Dorsolateral prefrontal cortex (tissue), 122 donors: ENCODE measurements at places on chromosomes 11 and 22.

- no peak for DNase-seq
Observed at GRCh38 chr22:48405741-48406140, 1421.9 kb downstream of the BRD1 start.

- peak; percentile 86 for DNase-seq
Observed at GRCh38 chr11:44634401-44635281, 69.2 kb downstream of the CD82 start.

GRCh38 chr11:27462543-27462942 is 10.0 kb downstream of the LGR4 start:
- no peak for DNase-seq

DNA sequence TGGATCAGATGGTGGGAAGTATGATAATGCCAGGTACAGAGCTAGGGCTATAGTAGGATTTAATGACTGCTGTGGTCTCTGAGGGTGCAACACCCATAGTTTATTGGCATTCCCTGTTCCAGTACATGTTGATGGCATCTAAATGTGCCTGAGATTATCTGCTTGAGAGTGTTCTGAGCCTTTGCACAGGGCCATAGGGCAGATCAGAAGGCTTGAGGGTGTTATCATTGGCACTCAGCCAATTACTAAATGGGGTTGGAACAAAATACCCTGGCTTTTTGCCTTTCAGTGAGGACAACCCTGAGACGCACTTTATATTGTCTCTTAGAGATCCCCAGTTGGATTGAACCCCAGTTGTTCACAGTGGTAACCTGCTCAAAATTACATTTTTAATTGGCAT is 6.7 kb downstream of the SLC5A12 start:
- DNase-seq: no peak

GRCh38 chr11:70352100-70352499 is 46.2 kb upstream of the CTTN start:
- DNase-seq: no peak

DNA sequence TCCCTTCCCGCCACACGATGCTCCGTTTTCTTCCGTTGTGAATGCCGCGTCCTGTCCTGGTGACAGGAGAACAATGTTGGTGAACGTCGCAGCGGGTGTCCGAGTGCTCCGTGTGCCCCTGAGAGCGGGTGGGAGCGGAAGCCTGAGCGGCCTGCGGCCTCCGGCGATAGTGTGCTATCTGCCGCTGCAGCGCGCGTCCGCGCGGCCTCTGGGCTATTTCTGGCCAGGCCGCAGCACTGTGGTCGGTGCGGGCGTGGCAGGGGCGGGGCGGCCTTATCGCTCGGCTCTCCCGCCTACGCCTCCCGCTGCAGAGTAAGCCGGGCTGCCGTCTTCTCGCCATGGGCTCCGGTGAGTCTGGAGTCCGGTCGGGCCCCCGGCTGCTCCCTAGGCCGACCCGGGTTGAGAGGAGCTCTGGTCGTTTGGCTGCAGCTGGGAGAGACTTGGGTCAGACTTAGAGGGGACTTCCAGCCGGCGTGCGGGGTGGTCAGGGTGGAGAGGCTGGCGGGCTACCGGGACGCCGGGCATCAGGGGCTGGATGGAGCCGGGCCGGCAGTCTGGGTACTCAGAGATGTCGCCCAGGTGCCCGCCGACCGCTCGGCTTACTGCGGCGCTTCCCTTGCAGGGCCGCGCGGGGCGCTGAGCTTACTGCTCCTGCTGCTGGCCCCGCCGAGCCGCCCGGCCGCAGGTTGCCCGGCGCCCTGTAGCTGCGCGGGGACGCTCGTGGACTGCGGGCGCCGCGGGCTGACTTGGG is at the start of gene GP1BB:
GP1BB (plus strand) TSS at position 308 of the 751 bp plus-strand sequence; CDS start at position 339, 31 bp downstream.
- DNase-seq: no peak

GRCh38 chr11:134768463-134768862 is 356.4 kb upstream of the B3GAT1 start:
- DNase-seq: no peak

DNA sequence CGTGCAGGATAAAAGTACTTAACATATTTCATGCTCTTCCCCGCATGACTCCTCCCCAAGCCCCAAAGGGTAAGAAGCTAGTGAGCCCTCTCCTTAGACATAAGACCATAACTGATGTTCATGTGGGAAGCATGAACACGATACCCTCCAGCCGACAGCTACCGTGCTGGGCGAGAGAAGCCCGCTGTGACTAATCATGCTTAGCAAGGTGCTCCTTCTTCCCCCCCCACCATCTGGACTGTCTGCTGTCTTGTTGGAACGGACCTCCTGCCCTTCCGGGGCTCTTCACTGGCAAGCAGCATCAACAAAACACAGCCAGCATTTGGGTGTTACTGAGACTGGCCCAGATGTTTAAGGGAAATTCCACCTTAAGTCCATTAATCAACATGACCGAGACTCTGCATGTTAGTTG is 200.6 kb downstream of the DBX1 start:
- no peak for DNase-seq

- DNase-seq: no peak
Observed at GRCh38 chr11:73464347-73464746, 88.1 kb downstream of the RELT start.

GRCh38 chr22:31302006-31302405 is 9.7 kb upstream of the PIK3IP1 start:
- no peak for DNase-seq

DNA sequence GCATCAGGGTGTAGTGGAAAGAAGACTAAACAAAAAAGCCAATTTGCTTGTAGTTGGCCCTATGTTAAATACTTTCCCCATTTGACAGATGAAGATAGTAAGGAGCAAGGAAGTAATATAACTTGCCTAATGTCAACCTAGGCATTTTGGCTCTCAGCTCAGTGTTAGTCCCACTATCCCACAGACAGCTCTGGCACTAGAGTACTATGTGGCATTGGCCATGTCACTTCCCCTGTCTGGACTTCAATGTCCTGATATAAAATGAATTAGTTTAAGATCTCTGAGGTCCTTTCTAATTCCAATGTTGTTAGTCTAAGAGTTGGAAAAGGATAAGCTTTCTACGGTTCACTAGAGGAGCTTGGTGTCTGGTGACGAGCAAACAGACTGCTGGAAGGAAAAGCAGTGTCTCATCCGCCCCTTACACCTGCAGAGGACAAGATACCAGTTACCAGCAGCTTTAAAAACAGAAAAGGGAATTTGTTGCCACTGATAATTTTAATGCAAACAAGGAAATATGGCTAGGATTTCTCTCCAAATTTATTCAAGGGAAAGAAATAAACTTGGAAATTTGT is 92.5 kb downstream of the RELT start:
- no peak for DNase-seq

DNA sequence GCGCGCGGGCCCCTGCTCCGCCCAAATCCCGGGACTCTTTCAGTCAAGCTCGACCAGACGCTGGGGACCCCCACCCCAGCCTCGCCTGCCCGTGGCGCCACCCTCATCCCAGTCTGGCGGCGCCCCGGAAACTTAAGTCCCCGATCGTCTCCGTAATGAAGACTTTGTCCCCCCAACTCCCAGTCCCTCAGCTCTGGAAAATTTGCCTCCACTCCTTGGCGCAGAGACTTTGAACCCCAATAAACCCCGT is 348 bp downstream of the PLCB3 start:
- no peak for DNase-seq

- DNase-seq: no peak
Observed at GRCh38 chr11:118996926-118997626, 862 bp upstream of the CENATAC start.

GRCh38 chr11:8685820-8686219 is 3.2 kb downstream of the RPL27A start:
- DNase-seq: no peak

GRCh38 chr11:95788921-95789505 is 569 bp downstream of the FAM76B start:
- no peak for DNase-seq

DNA sequence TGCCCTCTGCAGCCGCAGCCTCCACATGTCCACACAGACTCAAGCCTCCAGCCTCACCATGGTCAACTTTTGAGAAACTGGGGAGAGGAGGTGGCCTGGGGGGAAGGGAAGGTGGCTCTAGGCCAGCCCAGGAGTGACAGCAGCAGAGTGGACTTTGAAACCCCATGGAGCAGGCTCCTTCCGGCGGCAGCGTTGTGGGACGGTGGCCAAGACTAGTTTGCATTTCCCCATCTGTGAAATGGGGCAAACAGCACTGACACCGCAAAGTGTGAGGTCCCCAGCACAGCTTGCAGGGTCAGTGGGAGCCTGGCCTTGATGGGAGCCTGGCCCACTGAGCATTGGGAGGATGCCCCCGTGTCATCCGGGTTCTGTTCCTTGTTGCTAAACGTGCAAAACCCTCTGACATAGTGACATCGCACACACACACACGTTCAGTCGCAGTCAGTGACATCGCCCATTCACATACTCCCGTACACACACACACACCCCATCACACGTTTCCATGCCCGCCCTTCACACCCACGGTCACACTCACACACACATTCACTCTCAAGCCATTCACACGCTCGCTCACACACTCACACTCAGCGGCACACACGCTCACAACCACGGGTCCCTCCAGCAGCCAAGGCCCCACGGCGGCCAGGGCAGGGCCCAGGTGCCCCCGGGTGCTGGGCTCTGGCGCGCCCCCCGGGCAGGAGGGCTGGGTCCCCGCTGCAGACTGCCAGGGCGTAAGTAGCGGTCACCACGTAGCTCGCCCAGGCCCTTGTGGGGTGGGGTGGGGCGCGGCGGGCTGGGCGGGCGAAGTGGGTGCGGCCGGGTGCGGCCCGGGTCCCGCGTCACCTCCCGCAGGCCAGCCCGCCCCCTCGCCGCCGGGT is 585 bp downstream of the CYB5R3 start:
- peak; percentile 27 for DNase-seq

- no peak for DNase-seq
Observed at GRCh38 chr11:59429924-59430516, 3.8 kb upstream of the OR5A2 start.

DNA sequence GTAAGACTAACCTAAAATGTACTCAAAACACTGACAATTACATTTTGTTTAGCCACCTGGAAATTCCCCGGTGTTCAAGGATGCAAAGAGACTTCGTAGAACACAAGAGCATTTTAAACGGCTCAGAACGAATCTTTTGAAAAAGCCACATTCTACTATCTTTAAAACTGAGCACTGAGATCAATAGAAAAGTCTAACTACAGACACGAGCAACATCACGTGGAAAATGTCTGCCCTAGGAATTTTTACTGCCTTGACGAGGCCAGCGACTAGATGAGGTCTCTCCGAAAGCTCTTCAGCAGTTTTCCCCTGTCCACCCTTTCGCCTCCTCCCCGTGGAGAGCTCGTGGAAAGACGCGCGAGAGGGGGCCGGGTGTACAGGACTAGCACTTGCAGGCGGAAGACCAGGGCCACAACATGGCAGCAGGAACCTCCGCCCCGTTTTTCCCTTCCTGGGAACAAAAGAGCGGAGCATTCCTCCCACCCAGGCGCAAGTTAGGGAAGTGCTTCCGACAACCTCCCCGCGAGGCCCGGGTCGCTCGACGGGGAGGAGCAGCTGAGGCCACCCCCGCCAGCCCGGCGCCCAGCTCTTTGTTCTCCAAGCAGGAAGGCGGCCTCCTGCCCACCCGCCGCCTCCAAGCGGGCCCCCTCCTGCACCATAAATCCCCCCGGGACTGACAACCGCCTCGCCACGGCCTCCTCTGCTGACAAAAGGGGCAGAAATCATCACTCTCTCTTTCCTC is 1.1 kb downstream of the EIF4G2 start:
- DNase-seq: peak; percentile 75

GRCh38 chr11:76762867-76763572 is 20.1 kb upstream of the TSKU start:
- no peak for DNase-seq

- no peak for DNase-seq
Observed at GRCh38 chr11:111513240-111513605, 1.0 kb upstream of the BTG4 start.

DNA sequence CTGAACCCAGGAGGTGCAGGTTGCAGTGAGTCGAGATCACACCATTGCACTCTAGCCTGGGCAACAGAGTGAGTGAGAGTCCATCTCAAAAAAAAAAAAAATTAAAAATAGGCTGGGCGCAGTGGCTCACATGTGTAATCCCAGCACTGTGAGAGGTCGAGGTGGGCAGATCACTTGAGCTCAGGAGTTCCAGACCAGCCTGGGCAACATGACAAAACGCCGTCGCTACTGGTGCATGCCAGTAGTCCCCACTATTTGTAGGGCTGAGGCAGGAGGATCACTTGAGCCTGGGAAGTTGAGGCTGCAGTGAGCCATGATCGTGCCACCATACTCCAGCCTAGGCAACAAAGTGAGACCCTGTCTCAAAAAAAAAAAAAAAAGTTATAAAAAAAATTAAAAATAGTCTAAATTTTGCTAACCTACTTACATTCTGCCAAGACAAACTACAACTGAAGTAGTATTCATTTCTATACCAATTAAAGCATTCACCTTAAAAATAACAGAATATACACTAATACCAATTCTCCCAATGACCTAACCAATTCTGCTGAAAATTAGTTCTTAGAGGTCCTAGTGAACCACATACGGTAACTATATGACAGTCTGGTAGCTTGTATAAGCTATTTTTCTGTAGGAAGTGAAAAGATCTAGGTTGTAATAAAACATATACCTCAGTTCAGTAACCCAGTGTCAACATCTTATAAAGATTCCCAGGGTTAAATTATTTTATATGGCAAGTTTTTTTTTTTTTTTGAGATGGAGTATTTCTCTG is 7.1 kb downstream of the DDX6 start:
- no peak for DNase-seq

DNA sequence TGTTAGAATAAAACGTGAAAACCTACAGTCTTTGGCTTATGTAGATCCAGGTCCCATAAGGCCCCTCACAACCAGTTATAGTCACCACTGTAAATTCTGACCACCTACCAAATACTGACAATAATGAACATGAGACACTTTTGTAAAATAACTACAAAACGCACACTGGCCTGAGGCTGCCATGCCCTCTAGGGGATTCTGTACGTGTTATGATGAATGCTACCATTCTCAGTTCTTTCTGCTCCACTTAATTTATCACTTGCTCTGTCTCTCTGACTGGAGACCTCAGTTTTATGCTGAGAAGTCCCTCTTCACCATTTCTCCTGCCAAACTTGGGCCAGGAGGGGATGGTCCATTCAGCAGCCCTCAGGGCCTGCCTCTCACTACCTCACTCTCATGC is 18.7 kb upstream of the TMPRSS5 start:
- no peak for DNase-seq

DNA sequence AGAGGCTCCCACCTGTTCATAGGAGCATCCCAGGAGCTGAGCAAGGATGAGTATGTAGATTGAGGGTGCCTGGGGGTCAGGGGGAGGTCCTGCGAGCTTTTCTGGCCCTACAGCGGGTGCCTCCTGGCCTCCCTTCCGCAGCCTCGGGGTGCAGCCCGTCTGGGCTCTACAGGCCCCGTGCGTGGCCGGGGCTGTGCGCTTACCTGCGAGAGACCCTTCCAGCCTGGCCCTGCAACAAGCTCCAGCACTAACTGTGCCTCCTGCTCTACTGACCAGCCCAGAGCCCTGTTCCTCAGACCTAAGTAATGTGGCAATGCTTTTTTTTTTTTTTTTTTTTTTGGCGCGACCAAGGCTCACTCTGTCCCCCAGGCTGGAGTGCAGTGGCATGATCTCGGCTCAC is 1129.1 kb downstream of the BRD1 start:
- no peak for DNase-seq
